T-helper 2 cell treated with Interferon-gamma antibody and Interleukin-4, amounts not matched to agents 5 μg/mL and 100 μg/mL, for 36 hours (primary cell): ENCODE measurements at places on chromosomes 7 and 10.

GRCh38 chr7:134625550-134625949, 21.1 kb upstream of the BPGM start:
- no peak for DNase-seq

DNA sequence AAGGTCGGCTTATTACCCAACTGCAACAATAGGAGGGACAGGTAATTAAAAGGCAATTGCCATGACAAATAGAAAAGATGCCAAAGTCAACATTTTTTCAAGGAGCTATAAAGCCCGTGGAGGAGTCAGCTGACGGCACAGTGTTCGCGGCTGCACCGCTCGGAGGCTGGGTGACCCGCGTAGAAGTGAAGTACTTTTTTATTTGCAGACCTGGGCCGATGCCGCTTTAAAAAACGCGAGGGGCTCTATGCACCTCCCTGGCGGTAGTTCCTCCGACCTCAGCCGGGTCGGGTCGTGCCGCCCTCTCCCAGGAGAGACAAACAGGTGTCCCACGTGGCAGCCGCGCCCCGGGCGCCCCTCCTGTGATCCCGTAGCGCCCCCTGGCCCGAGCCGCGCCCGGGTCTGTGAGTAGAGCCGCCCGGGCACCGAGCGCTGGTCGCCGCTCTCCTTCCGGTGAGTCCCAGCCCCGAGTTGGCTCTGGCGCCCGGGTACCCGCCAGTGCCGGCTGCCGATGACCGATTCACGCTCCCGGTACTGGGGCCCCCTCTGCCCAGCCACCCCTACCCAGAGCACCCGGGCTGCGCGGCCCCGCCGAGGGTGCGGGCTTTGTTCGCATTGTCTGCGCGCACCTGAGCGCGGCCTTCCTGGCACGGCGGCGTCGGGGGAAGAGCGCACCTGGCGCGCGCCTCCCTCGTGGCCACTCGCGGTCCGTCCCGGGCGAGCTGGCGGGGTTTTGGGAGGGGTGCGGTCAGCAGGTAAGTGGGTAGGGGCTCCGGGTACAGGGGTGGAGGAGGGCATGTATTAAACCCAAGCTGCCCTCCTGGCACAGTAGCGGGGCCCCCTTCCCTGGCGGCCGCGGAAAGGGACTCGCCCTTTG, at the start of gene VWA2:
TSS of gene VWA2 (plus strand) at position 138 of the 877 bp plus-strand sequence. CDS start 9,460 bp downstream, outside the sequence.
- DNase-seq, result no peak

- no peak for DNase-seq
These were observed 2.4 kb upstream of the ARID5B start for GRCh38 chr10:61899069-61899531.

DNA sequence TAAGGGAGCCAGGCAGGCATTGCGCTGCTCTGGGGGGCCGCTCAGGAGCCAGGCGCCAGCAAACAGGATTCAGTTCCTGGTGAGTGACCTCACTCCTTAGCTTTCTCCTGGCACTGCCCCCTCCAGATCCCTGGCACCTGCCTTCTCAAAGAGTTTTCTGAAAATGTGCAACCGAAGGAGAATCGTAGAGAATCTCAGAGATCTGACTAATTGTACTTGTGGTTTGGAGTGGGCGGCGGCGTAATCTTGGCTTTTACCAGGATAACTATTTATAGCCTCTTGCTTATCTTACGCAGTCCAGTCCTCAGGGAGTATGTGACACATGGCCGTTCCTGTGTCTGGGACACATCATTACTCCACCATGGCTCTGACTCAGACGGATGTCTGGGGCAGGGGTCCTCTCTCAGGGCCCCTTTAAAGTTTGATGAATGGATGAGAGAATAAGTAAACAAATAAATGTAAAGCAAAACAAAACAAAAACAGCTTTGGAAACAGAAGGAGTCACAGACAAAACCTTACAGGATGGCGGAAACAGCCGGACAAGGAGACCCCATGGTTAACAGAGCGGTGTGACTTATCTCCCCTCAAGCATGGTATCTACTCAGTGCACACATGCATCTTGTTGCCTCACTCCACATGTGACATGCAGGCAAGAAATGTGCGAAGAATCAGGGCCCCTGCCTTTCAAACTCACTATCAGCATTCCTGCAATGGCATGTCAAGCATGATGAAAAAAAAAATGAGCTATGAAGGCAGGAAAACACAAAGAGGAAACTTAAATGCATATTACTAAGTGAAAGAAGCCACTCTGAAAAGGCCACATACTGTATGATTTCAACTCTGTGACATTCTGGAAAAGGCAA, 99.7 kb downstream of the TNS3 start:
- DNase-seq, result peak; percentile 67

DNA sequence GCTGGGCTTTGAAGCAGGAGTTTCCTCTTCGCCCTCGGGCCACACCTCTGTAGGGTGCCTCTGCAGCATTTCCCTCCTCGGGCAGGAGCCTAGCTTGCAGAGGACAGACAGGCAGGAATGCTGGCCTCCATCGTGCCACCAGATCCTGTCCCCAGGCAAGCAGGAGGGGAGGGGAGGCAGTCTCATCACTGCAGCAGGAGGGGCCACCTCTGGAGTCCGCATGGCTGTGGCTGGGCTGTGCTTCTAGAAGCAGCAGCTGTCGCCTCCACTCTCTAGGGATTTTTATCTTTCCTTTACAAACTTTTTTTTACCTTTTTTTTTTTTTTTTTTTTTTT, 181.4 kb downstream of the CUX1 start:
- DNase-seq, result no peak

- no peak for DNase-seq
These were observed 123.3 kb downstream of the USP6NL start for GRCh38 chr10:11488126-11488525.

- DNase-seq, result no peak
These were observed 108.3 kb upstream of the FEZF1 start for GRCh38 chr7:122412883-122413282.

DNA sequence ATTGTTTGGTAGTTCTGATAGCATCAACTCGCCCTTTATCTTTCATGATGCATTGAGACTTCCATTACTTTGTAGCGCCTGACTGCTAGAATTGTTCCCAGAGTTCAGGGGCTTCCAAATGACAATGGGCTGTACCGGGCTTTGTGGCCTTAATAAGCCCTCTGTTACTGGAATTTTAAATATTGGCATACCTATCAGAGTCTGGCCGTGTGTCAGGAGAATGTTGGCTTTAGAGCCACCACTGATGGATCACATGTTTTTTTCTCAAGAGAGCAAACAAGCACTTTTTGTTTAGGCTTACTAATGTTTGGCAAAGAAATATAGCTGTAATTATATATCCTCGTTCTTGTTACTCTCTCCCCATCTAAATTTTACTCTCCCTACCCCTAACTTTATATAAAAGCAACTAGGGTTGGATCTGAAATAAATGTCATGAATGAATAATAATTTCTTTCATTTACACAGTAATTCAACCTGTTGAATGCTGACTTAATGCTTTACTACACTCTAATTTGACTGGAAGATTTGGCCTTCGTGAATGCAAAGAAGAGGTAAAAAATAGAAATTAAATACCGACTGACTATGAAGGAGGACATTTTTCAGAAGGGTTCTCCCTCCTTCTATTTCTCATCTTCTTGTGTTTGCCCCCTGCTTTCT, 396.7 kb downstream of the AUTS2 start:
- no peak for DNase-seq

DNA sequence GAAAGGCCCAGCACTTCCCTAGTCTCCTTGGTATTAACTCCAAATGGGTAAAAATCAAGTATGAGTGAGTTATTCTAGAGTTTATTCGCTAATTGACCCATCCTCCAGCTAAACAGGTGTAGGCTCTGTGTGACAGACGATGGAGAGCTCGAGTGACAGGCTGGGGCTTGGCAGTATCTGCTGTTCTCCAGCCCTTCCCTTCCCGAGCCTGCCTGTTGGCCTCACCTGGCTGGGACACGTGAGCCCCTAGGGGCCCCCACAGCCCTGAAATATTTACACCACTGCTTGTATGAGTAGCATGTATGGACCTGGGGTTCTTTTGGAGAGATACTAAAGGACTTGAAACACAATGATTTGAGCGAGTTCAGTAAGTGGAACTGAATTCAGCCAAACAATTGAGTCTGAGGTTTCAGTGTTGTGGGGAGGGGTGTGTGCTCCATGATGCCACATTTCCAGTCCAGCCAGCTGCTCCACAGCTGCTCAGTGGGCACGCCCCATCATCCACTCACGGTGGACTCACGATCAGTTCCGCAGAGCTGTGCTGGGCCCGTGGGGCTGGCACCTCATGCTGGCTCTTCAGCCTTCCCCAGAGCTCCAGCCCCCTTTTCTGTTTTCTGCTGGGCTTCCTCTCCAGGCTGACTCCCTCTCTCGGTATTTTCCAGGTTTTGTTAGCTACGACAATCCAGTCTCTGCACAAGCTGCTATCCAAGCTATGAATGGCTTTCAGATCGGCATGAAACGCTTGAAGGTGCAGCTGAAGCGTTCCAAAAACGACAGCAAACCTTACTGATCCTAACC, 283.0 kb downstream of the USP6NL start:
- DNase-seq, result no peak

- DNase-seq, result no peak
These were observed 47.3 kb upstream of the CAPZA2 start for GRCh38 chr7:116815041-116815440.

DNA sequence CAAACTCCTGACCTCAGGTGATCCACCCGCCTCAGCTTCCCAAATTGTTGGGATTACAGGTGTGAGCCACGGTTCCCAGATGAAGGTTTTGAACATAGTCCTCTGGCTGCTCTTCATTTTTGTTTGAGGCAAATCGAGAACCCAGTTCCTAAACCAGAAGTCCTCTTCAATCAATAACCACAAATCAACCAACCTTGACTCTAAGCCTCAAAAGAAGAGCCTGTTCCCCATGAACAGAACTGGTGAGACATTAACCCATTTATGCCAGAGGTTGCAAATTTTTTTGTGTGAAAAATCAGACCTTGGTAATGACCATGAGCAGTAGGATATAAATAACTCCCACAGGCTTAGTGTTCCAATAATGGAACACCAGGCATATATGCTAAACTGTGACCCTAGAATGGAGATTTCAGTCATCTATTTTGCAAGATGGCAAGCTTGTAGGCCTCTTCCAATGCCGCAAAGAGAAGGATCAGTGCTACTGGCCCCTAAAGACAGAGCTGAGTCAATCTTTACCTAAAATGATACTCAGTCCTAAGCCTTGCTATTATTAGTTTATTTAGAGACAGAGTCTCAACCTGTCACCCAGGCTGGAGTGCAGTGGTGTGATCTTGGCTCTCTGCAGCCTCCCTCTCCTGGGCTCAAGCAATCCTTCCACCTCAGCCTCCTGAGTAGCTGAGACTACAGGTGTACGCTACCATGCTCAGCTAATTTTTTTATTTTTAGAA, 15.9 kb downstream of the KPNA7 start:
- no peak for DNase-seq

GRCh38 chr7:154591544-154591943, 411.4 kb downstream of the PAXIP1 start:
- DNase-seq, result no peak

GRCh38 chr7:85090143-85090542, 96.7 kb downstream of the SEMA3D start:
- DNase-seq, result no peak

DNA sequence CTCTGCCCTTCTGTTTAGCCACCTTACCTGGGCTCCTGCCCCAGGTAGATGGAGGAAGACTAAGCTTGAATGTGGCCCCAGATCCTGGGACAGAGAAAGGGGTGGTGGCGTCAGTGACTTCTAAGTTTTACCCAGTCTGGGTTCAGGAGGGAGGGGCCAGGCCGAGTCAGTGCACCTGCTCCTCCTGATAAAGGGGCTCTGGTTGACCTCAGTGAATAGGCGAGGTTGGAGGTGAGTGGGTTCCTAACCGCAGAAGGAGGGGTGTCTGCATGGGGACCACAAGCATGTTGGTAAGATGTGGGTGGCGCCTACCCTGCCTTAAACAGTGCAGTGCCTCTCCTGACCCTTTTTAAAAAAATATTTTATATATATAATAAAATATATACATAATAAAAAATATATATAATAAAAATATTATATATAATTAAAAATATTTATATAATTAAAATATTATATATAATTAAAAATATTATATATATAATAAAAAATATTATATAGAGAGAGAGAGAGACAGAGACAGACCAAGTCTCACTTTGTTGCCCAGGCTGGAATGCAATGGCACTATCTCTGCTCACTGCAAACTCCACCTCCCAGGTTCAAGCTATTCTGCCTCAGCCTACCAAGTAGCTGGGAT, 97.3 kb upstream of the GTF2I start:
- no peak for DNase-seq

GRCh38 chr7:156907656-156908055, 14.7 kb upstream of the LMBR1 start:
- no peak for DNase-seq

DNA sequence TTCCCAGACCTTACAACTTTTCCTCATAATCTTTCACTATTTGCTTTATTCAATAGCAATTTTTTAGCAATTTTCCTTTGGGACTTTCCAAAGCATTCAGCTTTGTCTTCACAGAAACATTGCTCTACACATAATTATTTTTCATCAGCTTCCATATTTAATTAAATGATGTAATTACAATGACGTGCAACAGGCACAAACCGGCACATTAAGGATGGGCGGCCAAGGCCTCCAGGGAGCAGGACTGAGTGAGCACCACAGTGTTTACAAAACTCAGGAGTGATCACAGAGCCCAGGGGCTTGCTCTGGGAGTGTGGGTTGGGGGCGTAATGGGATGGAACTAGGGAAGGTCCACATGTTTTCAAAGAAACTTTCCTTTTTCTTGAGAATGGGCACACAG, 69.8 kb downstream of the MAD1L1 start:
- DNase-seq, result no peak

GRCh38 chr10:114034923-114035645, 8.6 kb upstream of the ADRB1 start:
- no peak for DNase-seq

GRCh38 chr7:37119296-37119860, 329.3 kb downstream of the ELMO1 start:
- no peak for DNase-seq

- DNase-seq, result no peak
These were observed 6.1 kb downstream of the EPHB6 start for GRCh38 chr7:142860968-142861367.

- DNase-seq, result no peak
These were observed 5.5 kb downstream of the AP3M1 start for GRCh38 chr10:74145133-74145532.

GRCh38 chr10:84267503-84268126, 22.8 kb downstream of the RGR start:
- DNase-seq, result peak; percentile 66

DNA sequence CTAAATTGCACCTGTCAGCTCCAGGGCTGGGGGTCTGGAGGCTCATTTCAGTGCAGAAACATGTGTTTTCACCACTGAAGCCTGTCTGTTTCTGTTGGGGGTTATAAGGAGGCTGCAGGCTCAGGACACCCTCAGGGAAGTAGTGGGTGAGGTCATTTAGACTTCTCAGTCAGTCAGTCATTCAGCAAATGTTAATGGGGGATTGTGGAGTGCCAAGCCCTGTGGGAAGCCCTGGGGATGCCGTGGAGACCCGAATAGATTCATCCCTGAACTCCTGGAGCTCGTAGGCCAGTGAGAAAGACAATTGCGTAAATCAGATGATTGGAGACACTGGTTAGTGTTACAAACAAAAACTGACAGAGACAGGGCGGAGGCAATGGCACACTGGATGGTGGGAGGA, 19.2 kb downstream of the LHPP start:
- no peak for DNase-seq
